ENCODE measurements at places on chromosomes 1 and 21. TPM values are rescaled to one million over a fixed set of nuclear protein-coding genes. Genes with fewer than 3 reads are reported as not detected.

GRCh38 chr1:198932351-198932991 lies 293.6 kb downstream of the PTPRC start:
- H3K27me3 ChIP-seq = no peaks in the 10 kb centered on the region
- no peak overlapping the region for H3K27ac ChIP-seq
- no peak for DNase-seq
- no peak overlapping the region for H3K4me3 ChIP-seq
- no peaks in the 10 kb centered on the region for H3K36me3 ChIP-seq

DNA sequence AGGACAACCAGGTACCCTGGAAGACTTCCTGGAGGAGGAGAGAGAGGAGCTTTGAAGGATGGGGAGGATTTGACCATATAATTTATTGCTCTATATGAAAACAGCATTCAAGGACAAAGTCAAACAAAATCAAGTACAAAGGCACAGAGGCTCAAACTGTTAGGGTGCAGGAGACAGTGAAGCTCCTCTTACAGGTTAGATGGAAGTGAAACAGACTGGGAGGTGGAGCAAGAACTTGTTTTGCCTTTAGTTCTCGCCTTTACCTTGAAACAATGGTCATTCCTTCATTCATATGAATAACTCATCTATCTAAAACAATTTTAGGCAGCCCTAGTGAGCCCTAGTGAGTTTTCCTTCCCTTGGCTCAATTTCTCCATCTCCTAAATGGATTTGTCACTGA lies 199.6 kb downstream of the HIVEP3 start:
- no peaks in the 10 kb centered on the region for H3K36me3 ChIP-seq
- H3K27me3 ChIP-seq = no peaks in the 10 kb centered on the region
- DNase-seq = no peak
- H3K4me1 ChIP-seq = no peaks in the 10 kb centered on the region
- H3K27ac ChIP-seq = no peak overlapping the region

DNA sequence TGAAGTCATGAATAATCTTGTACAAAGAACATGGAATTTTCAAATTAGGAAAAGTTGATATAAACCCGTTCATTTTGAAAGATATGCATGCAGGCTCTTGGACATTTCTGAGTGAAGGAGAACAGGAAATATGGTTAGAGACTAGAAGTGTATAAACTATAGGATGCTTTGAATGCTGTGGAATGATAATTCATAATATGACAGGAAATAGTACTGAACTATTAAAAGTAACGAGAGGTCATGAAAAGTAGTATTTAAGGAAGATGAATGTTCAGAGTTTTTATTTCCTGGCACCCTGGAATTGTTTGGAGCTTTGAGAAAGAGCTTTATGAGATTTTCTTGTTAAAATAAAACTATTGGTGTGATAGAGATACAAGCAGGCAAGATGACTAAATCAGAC lies 18.7 kb upstream of the CRB1 start:
- H3K27me3 ChIP-seq = peaks cover 3% of the 10 kb centered on the region
- no peaks in the 10 kb centered on the region for H3K36me3 ChIP-seq
- no peak overlapping the region for H3K27ac ChIP-seq
- H3K4me1 ChIP-seq = no peaks in the 10 kb centered on the region
- DNase-seq = no peak
- H3K4me3 ChIP-seq = no peak overlapping the region

DNA sequence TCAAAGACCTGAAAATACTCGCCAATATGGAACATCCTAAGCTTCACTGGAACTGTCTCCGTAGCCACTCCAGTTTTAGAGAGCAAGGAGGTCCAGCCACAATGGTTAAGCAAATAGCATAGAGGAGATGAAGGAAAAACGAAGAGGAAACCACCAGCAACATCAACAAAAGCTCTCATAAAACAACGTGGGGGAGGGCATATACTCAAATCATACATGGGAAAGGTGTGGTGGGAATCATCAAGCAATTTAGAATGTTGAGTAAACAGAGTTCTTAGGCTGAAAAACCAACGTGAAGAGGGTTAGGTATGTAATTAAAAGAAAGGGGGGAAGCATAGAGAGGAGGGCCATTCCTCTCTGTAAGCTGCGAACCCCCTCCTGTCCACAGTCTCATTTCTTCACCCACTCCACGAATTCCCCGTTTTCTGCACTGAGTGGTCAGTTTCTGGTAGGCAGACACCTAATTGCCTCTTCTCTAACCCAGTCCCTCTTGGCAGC lies 1.0 kb downstream of the TMEM59 start:
- H3K4me3 ChIP-seq = peak overlapping the region; percentile 93
- H3K27me3 ChIP-seq = no peaks in the 10 kb centered on the region
- H3K4me1 ChIP-seq = peaks cover 58% of the 10 kb centered on the region
- no peaks in the 10 kb centered on the region for H3K36me3 ChIP-seq
- DNase-seq = no peak

The SYCP1 gene
- not detected for total RNA-seq

DNA sequence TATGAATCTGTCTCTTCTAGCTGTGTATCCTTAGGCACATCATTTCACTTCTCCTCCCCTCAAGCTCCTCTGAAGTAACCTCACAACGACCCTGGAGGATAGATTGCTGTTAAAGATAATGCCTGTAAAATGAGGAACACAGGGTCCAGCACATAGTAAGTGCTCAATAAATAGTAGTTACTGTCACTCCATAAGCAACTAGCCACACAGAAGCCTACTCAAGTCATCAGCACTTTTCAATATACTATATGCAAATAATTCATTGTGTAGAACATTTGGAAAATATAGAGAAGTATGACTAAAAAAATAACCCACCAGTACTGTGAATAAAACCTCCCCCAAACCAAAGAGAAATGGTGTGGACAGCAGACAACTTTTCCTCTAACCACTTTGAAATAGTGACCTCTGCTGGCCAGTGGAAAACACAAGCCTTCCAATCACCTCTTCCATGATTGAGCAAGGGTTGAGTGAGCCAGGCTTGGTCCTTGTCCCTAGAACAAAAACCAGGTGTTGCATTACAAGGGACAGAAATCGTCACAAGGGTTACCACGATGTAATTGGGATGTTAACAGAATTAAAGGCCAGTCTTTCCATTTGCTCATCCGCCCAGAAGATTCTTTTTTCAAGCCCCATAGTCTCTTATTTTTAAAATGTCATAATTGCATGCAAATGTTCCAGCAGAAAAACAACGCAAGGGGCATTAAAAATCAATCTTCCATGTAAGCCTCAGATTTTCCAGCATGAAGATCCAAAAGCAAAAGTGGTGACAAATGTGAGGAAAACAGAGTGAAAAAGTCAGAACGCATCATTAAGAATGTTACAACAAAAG lies 15.7 kb upstream of the GLIS1 start:
- no peak overlapping the region for H3K27ac ChIP-seq
- no peak for DNase-seq
- H3K27me3 ChIP-seq = no peaks in the 10 kb centered on the region
- no peaks in the 10 kb centered on the region for H3K36me3 ChIP-seq
- no peaks in the 10 kb centered on the region for H3K4me1 ChIP-seq

The CLCNKB gene
- not detected for total RNA-seq

- no peak overlapping the region for H3K4me3 ChIP-seq
- no peaks in the 10 kb centered on the region for H3K4me1 ChIP-seq
- H3K36me3 ChIP-seq = no peaks in the 10 kb centered on the region
- no peak overlapping the region for H3K27ac ChIP-seq
Measured at GRCh38 chr1:238324211-238324864, 433.6 kb upstream of the ZP4 start.

GRCh38 chr1:230682882-230683610 lies 30.9 kb downstream of the AGT start:
- DNase-seq = peak; percentile 4
- no peak overlapping the region for H3K27ac ChIP-seq
- H3K36me3 ChIP-seq = peaks cover 68% of the 10 kb centered on the region
- H3K4me1 ChIP-seq = peaks cover 6% of the 10 kb centered on the region
- H3K27me3 ChIP-seq = no peaks in the 10 kb centered on the region

Data from CD8-positive, alpha-beta memory T cell (primary cell).